Stimulated activated CD4-positive, alpha-beta T cell treated with anti-CD3 and anti-CD28 coated beads, TNF-alpha, amount 100 ng/mL, for 24 hours (primary cell): ENCODE measurements at places on chromosomes 16 and 17.

DNA sequence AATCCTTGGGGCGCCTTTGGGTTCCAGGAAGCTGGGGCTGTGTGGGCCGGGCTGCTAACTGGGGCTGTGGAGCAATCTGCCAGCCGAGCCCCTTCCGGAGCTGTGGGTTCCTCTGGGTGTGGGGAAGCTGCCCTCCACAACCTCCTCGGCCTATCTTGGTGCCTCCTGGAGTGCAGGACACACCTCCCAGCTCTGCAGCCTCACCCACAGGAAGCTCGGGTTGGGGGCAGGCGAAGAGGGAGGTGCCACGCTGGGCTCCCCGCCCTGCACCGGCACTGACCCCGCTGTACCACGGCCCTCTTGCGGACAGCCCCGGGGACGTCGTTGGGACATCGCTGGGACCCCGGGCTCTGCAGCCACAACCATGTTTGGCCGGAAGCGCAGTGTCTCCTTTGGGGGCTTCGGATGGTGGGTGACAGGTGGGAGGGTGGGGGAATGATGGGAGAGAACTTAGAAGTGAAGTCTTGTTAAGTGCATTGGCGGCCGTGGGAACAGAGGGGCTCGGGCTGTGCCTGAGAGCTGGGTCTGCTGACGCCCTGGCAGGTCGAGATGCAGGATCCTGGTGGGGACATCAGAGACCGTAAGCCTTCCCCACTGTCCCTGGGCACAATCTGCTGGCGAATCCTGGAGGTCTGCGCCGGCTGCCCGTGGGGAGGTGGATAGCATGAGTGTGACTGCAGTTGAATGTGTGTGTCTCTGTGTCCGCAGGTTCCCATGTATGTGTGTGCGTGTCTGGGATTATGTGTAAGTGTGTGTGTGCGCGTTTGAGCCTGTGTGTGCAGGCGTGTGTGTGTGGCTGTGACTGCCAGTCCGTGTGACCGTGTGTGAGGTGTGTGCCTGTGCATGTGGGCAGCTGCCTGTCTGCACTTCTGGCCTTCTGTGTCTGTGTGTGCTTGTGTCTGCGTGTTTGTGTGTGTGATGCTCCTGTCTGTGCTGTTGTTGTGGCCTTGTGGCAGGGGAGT is at the start of gene RAP1GAP2:
TSS of gene RAP1GAP2 (plus strand) at position 275 of the 962 bp plus-strand sequence. CDS start at position 365, 90 bp downstream.
- peak; percentile 63 for DNase-seq

- DNase-seq: no peak
Observed at GRCh38 chr17:29581583-29582253, 7.7 kb downstream of the GIT1 start.

DNA sequence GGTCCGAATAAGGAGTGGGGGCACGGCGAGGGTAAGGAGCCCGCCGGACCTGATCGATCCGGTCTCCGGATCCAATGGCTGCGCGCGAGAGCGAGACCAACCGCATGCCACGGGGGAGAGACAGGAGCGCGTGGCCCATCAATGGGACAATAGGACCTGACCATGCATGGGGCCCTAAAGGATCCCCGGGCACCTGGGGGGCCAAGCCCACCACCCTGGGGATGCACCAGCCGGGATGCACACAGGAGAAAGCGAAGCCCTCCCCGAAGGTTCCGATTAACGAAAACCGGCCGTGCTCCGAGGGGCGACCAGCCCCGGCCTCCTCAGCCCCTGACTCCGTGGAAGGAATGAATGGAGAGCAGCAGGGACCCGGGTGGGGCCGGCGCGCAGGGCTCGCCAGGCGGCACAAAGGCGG is 525 bp downstream of the JPT1 start:
- DNase-seq: no peak

DNA sequence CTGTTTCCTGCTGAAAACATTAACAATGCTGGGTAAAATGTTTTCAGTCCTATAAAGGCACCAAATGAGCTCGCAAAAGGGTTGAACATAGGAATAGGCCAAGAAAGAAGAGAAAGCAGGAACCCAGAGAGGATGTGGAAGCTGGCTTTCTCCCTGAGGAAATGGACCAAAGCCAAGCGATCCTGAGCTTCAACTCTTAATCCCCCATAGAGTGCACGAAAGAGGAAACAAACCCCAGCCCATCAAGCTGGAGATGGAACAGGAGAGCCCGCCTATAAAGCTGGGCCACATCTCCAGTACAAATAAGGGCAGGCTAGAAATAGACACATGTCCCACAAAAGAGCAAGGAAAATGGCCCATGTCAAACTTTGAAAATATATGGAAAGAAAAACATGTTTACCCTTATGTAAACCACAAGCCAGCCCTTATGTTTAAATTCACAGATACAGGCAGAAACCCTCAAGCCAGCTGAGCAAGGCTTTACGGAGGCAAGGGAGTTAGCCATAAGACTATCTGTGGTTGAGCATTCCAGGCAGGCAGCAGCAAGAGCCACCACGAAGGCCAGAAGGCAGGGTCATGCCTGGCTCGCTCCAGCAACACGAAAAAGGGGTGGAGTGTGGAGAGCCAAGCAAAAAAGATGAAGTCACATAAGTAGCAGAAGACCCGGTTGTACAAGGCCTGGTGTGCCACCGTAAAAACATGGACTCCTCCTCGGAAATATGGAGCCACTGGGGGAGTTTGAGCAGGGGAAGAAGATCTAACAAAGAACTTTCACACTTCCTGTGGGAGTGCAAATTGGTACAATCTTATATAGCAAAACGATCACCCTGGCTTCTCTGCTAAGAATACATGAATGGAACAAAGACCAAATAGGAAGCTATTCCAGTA is 27.8 kb downstream of the COPRS start:
- no peak for DNase-seq

GRCh38 chr17:8021565-8022359 is 17.1 kb upstream of the ALOX15B start:
- no peak for DNase-seq

DNA sequence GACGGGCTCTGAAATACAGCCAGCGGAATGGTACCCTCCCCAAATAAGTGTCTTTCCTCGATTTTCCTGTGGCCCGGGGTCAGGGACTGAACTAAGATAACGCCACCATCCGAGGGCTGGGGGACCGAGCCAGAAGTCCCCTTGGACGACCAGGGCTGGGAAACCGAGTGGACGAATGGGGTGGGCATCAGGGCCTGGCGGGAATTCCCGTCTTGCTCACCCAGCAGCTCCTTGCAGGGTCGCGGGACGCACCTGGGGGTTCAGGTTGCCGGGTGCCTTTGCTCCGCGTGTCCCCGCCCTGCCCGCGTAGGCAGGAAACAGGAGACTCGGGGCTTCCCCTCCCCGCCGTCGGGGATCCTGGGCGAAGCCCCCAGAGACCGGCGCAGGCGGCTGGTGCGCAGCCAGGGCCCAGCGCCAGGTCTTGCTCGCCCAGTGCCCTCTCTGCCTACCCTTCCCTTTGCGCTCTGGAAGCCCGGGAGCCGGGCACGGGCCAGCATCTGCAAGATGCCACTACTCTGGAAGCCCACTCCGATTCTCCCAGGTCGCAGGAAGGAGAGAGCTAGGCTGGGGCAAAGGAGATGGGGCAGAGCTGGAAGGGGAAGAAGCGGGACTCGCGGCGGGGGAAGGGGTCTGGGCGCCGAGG is 665 bp upstream of the GRIN2C start:
- DNase-seq: no peak

- DNase-seq: no peak
Observed at GRCh38 chr17:79625706-79626105, 14.9 kb upstream of the RBFOX3 start.

DNA sequence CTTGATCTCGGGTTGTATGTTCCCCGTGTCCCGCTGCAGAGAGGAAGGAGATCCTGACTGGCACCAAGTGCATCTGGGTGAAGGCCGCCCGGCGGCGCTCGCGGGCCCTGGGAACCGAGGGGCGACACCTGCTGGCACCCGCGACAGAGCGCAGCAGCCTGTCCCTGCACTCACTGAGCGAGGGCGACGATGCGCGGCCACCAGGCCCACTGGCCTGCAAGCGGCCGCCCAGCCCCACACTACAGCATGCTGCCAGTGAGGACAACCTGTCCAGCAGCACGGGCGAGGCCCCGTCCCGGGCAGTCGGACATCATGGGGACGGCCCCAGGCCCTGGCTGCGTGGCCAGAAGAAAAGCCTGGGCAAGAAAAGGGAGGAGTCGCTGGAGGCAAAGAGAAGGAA is 7.5 kb downstream of the BTBD17 start:
- DNase-seq: peak; percentile 68
